Activated CD4-positive, alpha-beta T cell treated with anti-CD3 and anti-CD28 coated beads, Interleukin-2, amount 50 U/mL, for 24 hours (primary cell): ENCODE measurements at places on chromosomes 5 and 9.

DNA sequence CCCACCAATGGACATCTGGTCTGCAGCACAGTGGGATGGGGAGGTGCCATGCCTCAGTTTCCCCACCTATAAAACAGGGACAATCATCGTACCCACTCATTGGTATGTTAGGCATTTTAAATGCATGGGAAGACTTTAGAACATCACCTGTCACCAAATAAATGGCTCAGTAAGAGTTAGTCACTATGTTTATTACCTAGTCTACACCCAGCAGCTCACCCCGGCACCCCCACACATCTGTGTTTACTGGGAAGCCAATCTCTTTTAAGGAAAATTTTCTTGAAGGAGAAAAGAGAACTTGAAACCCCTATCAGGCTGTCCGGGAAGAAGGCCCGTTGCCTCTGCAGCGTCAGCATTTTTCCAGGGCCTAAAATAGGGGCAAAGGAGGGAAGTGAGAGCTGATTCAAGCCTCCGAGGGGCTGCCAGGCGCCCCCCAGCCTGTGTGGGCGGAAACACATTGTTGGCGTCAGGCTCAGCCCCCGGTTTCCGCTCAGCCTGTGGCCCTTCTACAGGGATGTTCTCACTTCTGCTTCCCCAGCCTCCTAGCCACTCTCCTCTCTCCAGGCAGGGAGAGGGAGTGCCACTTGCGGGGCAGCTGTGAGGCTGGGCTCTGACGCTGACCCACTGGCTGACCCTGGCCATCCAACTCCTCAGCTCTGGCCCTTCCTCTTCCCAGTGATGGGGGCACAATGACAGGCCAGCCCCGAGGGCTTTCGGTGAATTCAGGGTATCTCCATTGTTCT lies 4.6 kb downstream of the CSF1R start:
- DNase-seq, result no peak

DNA sequence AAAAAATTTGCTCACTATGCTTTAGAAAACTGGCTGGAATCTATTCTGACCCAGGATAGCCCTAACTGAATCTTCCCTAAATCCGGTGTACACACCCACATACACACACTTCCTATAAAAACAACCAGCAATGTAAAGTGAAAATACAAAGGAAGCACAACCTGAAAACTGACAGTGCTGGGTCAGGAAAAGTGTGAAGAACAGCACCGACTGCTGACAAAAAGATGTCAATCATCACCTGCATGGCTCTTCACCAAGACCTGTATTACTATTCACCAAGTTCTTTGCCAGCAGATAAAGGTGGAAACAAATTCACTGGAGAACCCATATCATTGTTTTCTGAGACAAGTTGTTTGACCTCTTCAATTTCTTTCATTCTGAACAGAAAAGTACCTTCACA lies 293.8 kb upstream of the GRAMD2B start:
- no peak for DNase-seq

DNA sequence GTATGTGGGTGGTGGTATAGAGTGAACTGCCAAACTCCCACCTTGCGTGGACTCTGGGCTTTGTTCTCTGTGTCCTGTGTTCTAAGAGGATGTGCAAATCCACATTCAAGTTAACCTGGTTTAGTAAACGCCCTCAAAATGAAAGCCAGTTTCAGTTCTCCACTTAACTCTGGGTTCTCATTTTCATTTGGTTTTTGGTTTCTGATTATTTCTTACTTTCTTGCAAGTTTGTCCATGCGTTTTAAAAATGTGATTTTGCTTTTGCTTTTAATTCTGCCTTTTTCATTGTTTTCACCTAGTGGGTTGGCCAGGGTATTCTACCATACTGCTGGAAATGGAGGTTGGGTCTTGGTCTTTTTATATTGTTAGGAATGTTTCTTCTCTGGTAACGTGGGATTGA lies 38.2 kb downstream of the GALNT10 start:
- no peak for DNase-seq

- DNase-seq, result no peak
Observed at GRCh38 chr9:21367957-21368356, at the start of gene IFNA13. Gene IFNA13 (minus strand): TSS chr9:21368057. CDS start chr9:21368010, 47 bp downstream.

DNA sequence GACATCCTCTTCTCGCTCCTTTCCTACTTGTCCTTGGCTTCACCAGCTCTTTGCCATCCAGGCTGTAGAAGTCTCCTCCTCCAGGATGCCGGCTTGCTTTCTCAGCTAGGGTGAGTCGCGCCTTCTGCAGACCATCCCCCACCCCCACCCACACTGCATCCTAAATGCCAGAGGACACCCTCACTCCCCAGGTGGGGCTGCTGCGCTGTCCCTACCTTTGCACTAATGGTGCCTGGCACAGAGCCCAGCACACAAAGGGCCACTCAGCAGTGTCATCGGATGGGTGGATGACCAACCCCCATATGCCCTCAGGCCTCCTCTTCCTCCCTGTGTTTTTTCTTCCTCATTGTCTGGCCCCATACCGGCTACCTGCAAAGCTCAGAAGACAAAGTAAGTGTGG lies 14.8 kb downstream of the IL9 start:
- no peak for DNase-seq

DNA sequence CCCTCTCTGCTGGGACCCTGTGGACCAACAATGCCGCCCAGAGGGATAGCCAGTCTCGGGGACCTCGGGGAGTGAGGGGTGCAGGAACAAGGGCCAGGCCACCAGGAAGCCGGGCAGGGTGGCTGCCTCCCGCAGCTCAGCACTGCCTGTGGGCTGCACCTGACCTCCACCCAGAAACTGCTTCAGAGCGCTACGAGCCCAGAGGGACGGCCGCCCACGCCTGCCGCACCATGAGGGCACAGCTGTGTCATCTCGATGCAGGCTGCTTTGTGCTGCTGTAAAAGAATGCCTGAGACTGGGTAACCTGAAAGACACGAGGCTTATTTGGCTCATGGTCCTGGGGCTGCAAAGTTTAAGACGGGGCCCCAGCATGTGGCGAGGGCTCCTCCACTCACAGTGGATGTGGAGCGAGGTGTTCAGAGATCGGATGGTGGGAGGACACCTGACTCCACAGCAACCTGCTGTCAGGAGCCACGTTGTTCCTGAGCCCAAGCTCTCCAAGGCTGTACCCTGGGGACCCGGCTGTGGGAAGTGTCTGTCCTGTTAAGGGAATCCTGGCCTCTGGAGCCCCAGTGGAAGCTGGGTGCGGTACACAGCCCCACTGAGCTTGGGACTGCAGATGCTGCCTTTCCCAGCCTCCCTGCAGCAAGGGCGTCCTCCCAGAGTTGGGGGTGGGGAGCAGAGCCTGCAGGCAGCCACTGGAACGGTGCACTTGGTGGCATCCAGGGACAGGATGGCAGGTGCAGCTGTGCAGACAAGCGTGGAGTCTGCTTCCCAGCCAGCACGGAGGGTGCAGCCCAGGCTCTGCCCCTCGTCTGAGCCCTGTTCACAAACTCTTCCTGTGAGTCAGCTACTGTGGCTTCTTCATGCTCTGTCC lies 11.8 kb upstream of the ZDHHC11 start:
- no peak for DNase-seq

DNA sequence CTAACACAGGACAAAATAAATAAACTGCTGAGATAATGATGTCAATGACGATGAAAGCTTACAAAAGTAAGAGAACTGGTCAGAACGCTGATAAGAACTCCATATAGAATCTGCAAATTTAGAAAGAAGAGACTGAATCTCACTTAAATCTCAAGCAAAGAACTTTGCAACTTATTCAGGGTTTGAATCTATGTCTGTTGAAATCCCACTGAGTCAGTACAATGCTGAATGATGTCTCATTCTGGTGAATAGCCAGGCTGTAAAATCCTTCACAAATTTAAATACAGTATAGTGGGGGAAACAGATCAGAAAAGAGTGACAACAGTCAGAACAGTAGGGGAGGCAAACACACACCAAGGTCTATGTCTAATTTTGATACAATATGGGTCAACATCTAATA lies 38.9 kb upstream of the NR3C1 start:
- no peak for DNase-seq
